ENCODE measurements at places on chromosomes 7 and 10. TPM values are rescaled to one million over a fixed set of nuclear protein-coding genes. Genes with fewer than 3 reads are reported as not detected.

The FAM237B gene
- 0.25 TPM for polyA plus RNA-seq

The PLXDC2 gene
- 28.0 TPM for polyA plus RNA-seq

The H2BK1 gene
- polyA plus RNA-seq, result not detected

The CTAGE15 gene
- 1.4 TPM for polyA plus RNA-seq

The SORCS1 gene
- polyA plus RNA-seq, result 16.7 TPM

The HGF gene
- 1.9 TPM for polyA plus RNA-seq

The KDM7A gene
- 9.5 TPM for polyA plus RNA-seq

The STAM gene
- polyA plus RNA-seq, result 27.4 TPM

The LIPM gene
- polyA plus RNA-seq, result not detected

The SLC13A4 gene
- 0.71 TPM for polyA plus RNA-seq

The CALHM3 gene
- not detected for polyA plus RNA-seq

The SPDYE16 gene
- polyA plus RNA-seq, result 6.0 TPM

The AOAH gene
- 3.4 TPM for polyA plus RNA-seq

The STEAP2 gene
- 18.3 TPM for polyA plus RNA-seq

The CDK13 gene
- polyA plus RNA-seq, result 45.6 TPM

The ASCC1 gene
- 34.8 TPM for polyA plus RNA-seq

The THAP5 gene
- 44.3 TPM for polyA plus RNA-seq

The UNC5B gene
- 45.3 TPM for polyA plus RNA-seq

The ZNF789 gene
- 53.7 TPM for polyA plus RNA-seq

The STOX1 gene
- 10.6 TPM for polyA plus RNA-seq

The GNAT3 gene
- polyA plus RNA-seq, result not detected

The LRRC17 gene
- polyA plus RNA-seq, result 104 TPM

The IKZF5 gene
- polyA plus RNA-seq, result 19.4 TPM

The JCAD gene
- 31.8 TPM for polyA plus RNA-seq

The SH2D4B gene
- polyA plus RNA-seq, result 0.14 TPM

The TMEM178B gene
- polyA plus RNA-seq, result 0.26 TPM

The DDX50 gene
- polyA plus RNA-seq, result 65.1 TPM

The UCMA gene
- polyA plus RNA-seq, result not detected

The HECW1 gene
- 4.3 TPM for polyA plus RNA-seq

The GPR15LG gene
- polyA plus RNA-seq, result not detected

The BICC1 gene
- 76.1 TPM for polyA plus RNA-seq

The TSPAN12 gene
- polyA plus RNA-seq, result 182 TPM

The KIF11 gene
- 31.1 TPM for polyA plus RNA-seq

The ATP6V0A4 gene
- polyA plus RNA-seq, result 61.9 TPM
